ENCODE measurements at places on chromosomes 4 and X.
A peak's percentile ranks its signal among the peaks of the same experiment; 100 is the strongest.

DNA sequence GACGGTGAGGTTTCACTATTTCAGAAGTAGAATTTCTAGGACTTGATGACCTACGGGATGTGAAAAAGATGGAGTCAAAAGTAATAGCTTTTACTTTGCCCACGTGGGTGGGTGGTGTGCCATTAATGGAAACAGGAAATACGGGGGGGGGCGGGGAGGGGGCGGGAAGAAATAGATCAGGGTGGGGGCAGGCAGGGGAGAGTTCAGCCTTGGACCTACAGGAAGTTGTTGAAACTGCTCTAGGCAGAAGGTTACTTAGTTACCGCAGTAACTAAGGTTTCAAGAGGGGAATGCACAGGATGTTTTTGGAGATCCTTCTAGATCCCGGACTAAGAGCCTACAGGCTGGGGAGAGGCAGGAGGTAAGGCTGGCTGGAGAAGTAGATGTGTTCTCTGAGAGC, 3.6 kb upstream of the FHL1 start:
- peak; percentile 20 for DNase-seq

DNA sequence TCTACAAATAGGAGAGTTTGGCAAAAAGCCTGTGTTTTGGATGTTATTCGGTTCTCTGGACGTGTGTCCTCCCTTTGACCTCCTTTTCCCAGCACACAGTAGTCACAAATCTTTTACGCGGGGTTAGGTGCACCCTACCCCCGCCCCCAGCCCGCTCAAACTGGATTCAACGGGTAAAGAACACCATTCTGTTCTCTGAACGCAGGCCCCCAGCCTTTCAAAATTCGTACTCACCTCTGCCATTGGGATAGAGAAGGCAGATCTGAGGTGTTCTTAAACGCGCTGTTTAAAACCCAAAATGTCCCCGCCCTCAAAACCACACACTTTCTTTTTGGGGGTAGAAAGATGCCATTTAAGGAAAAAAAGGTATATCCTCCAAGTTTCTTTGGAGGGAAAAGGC, 2.7 kb downstream of the LEF1 start:
- no peak for DNase-seq

DNA sequence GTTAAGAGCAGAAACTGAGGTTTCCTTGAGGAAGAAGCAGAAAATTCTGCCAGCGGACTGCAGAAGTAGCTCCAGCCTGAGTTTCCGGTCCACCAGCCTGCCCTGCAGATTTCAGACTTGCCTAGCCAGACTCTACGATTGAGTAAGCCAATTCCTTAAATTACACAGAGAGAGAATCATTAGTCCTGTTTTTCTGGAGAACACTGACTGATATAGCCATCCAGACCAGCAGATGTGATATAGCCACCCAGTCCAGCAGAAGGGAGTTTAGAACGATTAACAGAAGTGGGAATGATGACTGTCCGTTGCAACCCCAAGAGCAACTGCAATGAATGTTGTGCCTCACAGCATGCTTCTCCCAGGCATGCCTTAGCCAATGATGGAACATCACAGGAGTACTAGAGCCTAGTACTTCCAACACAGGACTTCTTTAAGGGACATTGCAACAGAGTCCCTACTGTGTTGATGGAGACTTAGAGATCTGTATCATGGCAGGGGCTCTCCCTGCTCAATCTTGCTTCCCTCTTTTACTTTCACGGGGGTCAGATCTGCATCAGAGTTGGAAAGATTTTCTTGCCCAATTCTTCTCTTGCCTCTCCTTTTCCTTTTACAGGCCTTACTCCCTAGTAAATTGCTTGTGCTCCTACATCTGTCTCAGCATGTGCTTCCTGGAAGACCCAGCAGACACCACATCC, 264.6 kb upstream of the CLNK start:
- DNase-seq = peak; percentile 9

DNA sequence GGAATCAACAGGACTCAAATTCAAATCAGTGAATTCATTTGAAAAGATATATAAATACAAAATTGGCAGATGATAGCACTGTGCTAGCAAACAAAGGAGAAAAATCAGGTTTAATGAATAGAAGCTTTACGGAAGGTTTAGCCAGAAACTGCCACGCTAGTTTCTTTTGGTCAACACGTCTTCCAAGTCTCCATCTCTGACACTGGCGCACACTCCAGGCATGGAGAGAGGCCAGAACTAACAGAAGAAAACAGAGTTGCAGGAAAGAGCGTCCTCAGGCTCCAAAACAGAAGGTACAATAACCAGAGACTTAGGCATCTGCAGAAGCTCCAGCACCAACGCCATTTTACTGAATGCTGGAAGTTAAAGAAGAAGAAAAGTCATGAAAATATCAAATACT, 497.3 kb upstream of the FRG1 start:
- no peak for DNase-seq

GRCh38 chr4:123696687-123697086, 300.1 kb downstream of the SPRY1 start:
- DNase-seq = no peak

- no peak for DNase-seq
Measured at GRCh38 chr4:37438564-37439279, 194.2 kb downstream of the NWD2 start.

DNA sequence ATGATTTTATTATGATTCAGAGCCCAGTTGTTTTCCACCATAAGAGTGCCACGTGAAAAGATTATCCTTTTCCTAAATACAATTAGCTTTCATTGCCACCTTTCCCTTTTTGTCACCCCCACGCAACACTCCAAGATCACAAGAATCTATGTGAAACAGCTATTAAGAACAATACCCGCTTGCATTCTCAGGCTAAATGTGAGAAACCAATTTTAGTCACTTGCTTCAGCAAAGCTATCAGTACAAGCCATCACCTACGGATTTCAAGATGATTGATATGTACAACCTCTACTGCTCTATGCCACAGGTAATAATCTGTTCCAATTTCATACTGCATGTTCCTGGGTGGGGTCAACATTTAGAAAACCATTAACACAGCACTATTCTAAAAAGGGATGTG, 2.5 kb downstream of the ATP11C start:
- no peak for DNase-seq

DNA sequence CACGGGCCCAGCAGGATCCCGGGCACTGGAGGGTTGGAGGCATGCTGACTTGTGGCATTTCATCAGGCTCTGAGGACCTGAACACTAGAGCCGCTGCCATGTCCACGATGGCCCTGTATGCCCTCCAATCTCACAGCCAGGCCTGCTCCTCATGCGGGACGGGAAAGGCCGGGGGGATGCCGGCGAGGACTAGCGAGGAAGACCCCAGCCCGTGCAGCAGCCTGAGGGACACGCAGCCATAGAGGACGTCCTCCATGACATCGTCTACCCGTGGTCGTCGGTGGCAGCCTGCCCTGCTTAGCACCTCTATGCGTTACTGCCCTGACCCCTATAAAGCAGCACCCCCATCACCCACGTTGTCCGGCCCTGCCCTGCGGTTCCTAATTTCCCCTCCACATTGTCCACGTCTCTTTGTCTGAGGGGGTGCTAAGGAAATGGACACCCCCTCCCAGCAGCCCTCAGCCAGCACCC, 32.6 kb downstream of the HMX1 start:
- no peak for DNase-seq
